ENCODE measurements at places on chromosomes 4 and X.

GRCh38 chr4:150130933-150131332, 52.7 kb downstream of the DCLK2 start:
- no peak for DNase-seq

DNA sequence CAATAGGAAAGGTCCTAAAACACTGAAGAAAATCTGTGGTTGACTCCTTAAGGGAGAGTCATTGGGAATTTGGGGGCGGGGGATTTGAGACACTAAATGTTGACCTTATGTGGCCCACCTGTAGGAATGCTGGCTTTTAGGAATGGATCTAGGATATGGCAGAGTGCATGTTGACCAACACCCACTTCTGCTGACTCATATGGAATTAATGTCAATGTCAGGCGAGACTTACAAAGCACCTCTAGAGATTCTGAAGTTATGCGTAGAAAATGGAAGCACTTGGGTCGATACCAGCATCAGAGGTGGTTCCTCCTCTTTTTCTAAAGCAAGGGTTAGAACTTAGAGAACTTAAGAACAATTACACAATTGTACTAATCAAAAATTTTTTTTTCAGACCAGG, 100.6 kb upstream of the CBR4 start:
- no peak for DNase-seq

- peak; percentile 28 for DNase-seq
Observed at GRCh38 chrX:31353095-31353494, 281.3 kb upstream of the FTHL17 start.

- no peak for DNase-seq
Observed at GRCh38 chr4:25697516-25697915, 41.9 kb downstream of the SLC34A2 start.

GRCh38 chr4:86608757-86609375, 14.8 kb downstream of the PTPN13 start:
- no peak for DNase-seq

Measured in RWPE2 (cell line).